ENCODE measurements at places on chromosomes 3 and 15.

GRCh38 chr3:165195640-165196576 lies at the start of gene SLITRK3:
Gene SLITRK3 (minus strand): TSS chr3:165196384. CDS start chr3:165190830, 5,554 bp downstream.
- no peak for DNase-seq

GRCh38 chr15:56467616-56468015 lies 2.7 kb upstream of the MNS1 start:
- DNase-seq: no peak

DNA sequence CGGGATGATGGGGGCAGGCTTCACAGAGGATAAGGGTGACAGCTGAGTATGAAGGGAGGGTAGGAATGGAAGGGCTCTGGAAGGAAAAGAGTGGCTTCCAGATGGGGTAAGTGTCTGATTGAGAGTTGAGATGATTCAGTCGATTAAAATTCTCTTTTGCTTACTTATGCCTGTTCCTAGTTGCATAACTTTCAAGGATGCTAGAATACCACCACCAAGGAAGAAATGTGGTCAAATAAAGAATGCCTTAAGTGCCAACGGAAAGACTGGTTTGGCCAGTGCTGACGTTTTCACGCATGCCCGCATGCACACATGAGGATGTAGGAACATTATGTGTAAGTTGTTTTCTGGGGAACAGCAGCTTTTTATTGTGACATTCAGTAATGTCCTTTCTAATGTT lies 263.4 kb upstream of the WNT5A start:
- DNase-seq: peak; percentile 90

- DNase-seq: no peak
Observed at GRCh38 chr3:146124126-146124801, 36.7 kb downstream of the PLOD2 start.

DNA sequence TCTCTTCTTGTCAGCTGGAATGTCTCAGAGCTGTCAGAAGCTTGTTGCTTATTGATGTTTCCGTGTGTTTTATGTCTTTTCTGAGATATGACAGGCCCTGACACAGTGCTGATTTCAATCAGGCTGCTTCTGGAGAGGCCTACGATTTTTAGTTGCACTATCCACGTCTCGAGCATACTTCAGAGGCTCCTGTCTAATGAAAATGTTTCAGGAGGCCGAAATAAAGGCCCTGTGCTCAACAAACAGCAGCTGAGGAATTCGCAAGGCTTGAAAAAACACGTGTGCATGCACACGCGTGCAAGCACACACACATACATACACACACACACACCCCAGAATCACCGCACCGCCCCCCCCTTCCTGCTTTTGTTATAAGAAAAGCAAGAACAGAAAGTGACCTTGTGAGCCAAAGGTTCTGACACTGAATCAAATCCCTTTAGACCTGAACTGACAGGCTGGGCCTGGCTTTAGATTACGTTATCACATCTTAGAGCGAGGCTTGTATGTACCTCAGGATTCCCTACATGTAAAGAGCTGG lies 296.6 kb downstream of the NR2F2 start:
- DNase-seq: no peak

DNA sequence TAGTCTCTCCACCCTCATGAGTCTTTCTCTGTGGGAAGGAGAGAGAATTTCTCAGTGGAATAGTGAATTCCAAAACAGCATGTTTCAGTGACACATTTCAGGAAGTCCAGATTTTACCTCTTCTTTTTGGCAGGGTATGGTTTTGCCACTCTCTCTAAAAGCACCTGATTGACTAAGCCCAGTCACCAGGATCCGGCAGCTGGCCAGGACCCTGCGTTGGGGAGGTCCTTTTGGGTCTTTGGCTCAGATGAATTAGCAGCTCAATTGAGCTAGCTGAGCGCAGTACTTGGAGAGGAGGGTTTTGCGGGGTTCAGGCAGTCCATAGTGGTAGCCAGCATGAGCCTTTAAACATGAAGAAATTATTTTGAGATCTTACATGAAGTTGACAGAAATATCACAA lies 548.2 kb downstream of the PDCD6IP start:
- no peak for DNase-seq

- DNase-seq: no peak
Observed at GRCh38 chr3:46573701-46574100, 7.6 kb upstream of the LRRC2 start.

- DNase-seq: no peak
Observed at GRCh38 chr15:101504373-101504772, 14.9 kb upstream of the PCSK6 start.

DNA sequence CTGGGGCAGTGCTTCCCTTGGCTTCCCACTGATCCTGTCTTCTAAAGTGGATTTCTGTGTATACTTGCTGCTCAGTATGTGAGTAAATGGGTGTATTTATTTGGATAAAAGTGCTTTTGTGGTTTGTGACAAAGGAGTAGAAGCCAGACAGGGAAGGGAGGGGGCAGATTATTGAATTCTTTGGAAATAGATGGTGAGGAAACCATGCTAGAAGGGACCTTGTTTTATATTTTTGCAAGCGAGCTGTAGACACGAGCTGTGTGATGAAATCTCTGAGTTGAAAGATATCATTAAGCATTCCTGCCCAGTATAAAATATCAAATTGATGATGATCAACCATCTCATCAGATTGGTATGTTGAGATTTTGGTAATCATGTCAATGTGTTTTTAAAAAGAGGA lies 68.9 kb downstream of the DUT start:
- no peak for DNase-seq

DNA sequence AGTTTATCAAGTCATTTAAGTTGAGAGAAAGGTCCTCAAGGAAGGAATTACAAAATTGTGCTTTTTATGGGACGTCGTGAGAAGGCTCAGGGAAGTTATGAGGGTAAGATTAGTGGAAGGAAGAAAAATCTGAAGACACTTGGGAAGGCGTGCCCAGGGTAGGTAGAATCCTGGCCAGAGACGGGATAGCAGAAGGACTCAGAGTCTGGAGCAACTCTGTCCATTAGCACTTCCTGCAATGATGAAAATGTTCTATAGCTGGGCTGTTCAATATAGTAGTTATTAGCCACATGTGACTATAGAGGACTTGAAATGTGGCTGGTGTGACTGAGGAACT lies 271.0 kb upstream of the ZPLD1 start:
- no peak for DNase-seq

GRCh38 chr3:141529717-141530414 lies 43.0 kb downstream of the RASA2 start:
- peak; percentile 17 for DNase-seq

- DNase-seq: no peak
Observed at GRCh38 chr3:45443459-45443858, 55.1 kb downstream of the LARS2 start.

All from ELR (cell line).